Amniotic stem cell (primary cell): ENCODE measurements at places on chromosomes 1 and 21.
A peak's percentile ranks its signal among the peaks of the same experiment; 100 is the strongest.

DNA sequence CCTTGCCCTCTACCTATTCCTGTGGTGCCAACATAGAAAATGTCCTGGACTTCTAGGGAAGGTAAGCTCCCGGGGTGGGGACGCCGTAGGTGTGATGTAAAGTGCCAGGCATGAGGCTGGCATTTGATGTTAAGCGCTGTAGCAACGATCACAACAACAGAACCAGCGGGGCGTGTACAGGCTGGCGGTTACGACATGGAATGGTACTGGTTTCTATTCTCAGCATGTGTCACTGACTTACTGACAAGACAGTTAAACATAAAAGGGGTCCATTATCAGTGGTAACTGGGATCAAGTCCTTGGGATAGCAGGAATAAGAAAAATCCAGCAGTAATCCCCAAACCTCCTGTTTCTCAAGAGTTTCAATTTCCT is 58.9 kb downstream of the TGFBR3 start:
- DNase-seq, result no peak

- no peak for DNase-seq
Measured at GRCh38 chr1:15336866-15337265, 72.8 kb upstream of the EFHD2 start.

GRCh38 chr1:220370041-220370700 is 97.9 kb upstream of the RAB3GAP2 start:
- peak; percentile 80 for DNase-seq

DNA sequence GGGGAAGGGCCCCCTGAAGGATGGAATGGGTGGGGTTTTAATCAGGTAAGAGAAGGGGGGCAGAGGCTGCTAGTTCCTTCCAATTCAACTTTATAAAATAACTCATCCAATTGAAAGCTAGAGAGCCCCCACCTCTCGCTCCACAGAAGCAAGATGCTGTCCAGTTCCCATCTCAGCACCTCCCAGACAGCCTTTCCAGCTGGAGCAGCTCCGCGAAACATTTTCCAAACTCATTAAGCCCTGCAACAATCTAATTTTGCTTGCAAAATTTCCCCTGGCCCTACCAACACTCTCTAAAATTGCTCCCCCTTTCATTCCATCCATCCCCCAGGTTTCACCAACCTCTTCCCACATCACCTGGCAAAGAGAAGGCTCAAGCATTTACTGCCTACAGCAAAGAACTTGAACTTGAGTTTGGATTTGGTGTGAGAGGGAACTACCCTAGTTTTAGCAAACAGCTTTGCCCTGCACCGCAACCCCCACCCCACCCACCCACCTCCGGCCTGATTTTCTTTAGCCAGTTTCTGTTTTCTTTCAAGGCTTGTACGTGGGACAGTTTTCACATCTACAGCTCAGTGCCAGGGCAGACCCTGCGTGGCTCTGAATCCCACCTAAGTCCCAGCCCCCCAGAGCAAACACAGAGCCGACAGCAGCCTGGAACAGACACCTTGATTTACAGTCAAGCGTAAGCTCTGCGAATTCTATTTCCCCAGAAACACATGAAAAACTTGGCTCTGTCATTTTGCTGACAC is 46.7 kb downstream of the SYF2 start:
- DNase-seq, result no peak

GRCh38 chr1:22228505-22228911 is 85.6 kb upstream of the WNT4 start:
- DNase-seq, result no peak

- no peak for DNase-seq
Measured at GRCh38 chr1:116854716-116855115, 55.0 kb upstream of the PTGFRN start.

DNA sequence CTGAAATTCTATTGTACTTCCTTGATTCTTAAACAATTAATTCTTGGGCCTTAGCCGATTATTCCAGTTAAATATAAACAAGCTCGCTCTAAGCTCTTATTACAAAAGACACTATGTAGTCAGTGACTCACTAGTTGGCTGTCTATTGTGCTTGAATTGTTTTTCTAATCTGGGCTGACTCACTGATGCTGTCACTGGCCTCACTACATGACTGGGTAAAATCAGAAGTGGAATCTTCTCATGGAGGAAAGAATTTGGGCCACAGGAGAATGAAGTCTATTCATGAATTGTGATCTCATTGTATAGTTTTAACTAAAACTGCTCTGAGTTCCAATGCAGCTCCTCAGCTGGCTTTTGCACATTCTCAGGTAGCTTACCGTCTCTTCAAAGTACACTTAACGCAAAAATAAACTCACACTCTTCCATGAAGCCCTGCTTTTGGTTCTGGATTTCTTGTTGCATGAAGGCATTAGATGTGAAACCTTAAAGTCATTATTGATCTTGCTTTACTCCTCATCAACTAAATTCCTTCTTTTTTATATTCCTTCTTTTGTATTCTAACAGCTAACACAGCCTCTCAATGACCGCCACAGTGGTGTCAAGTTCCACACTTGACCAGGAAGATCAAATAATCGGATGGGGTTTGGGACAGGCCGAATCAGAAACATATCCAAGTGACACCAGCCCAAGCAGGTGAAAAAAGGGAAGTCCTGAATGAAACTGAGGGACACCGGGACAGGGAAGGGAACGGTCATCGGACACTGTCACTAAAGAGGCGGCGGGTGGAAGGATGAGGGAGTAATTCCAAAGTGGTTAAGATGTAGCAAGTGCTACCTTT is 80.9 kb upstream of the LBR start:
- peak; percentile 92 for DNase-seq
